ENCODE measurements at places on chromosomes 2 and 18. TPM values are rescaled to one million over a fixed set of nuclear protein-coding genes. Genes with fewer than 3 reads are reported as not detected.

DNA sequence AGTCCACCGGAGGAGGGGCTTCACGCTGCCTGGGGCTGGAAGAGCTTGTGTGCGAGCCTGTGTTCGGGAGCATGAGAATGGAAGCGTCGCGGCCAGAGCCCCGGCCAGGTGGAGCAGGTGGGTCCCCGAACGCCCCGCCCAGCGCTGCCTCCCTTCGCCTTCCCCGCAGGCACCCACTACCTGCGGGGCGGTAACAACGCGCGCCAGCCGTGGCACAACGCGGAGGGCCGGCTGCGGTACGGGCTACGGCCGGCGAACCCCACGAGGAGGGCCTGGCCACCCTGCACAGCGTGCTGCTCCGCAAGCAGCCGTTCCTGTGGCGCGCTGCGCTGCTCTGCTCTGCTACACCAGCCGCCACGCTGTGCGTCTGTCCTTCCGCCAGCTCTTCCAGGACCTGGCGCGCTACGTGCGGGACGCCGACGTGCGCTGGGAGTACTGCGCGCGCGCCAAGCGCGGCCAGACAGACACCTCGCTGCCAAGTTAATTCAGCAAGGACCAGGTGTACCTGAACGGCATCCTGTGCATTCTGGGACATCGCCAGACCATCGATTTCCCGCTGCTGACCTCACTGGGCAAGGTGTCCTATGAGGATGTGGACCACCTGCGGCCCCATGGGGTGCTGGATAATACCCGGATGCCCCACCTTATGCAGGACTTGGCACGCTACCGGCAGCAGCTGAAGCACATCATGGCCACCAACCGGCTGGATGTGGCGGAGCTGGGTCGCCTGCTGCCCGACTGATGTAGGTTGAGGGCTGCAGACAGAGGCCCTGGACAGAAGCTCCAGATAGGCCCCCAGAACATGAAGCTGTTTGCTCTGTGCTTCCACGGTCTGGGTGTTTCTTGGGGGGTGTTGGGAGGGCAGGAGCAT lies 200.6 kb downstream of the NAPG start:
- DNase-seq = no peak
- no peaks in the 10 kb centered on the region for H3K36me3 ChIP-seq
- no peaks in the 10 kb centered on the region for H3K27me3 ChIP-seq
- no peaks in the 10 kb centered on the region for H3K4me1 ChIP-seq
- no peak overlapping the region for H3K27ac ChIP-seq

DNA sequence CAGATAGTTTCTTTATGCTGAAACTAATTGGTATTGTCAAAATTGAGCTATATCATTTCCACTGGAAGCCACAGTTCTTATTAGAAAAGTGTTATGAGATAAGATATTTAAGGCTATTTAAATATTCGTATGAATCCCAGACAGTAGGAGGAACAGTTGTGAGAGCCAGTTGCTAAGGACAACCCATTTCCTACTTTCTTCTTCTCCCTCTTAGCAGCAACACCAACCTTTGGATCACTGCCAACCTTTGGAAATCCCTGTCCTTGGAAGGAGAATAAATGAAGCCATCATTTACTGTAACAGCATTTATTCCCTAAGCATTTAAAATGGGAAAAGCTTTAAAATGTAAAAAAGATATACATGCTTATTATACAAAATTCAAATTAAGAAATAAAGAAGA lies 85.8 kb downstream of the PLCL1 start:
- H3K4me1 ChIP-seq = no peaks in the 10 kb centered on the region
- no peak overlapping the region for H3K4me3 ChIP-seq
- no peaks in the 10 kb centered on the region for H3K36me3 ChIP-seq
- H3K27ac ChIP-seq = no peak overlapping the region

DNA sequence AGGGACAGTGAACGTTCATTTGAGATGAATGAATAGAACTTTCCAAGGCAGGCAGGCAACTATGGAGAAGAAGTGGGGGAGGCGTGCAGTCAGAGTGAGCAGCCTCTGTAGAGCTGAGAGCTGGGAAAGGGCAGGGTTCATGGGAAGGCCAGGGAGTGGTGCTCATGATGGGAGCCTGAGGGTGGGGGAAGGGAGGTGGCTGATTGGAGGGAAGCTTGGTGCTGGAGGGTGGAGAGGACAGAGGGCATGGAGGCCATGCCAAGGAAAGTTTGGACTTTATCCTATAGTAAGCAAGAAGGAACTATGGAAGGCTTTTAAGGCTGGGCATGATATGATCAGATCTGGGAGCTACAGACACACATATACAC lies 47.6 kb upstream of the LGALSL start:
- H3K4me3 ChIP-seq = no peak overlapping the region
- no peaks in the 10 kb centered on the region for H3K4me1 ChIP-seq
- DNase-seq = no peak
- H3K27ac ChIP-seq = no peak overlapping the region
- no peaks in the 10 kb centered on the region for H3K36me3 ChIP-seq
- no peaks in the 10 kb centered on the region for H3K27me3 ChIP-seq

- no peaks in the 10 kb centered on the region for H3K36me3 ChIP-seq
- H3K27me3 ChIP-seq = no peaks in the 10 kb centered on the region
- no peak for DNase-seq
- H3K4me3 ChIP-seq = no peak overlapping the region
- H3K27ac ChIP-seq = no peak overlapping the region
- no peaks in the 10 kb centered on the region for H3K4me1 ChIP-seq
Measured at GRCh38 chr2:178265851-178266250, 71.5 kb downstream of the OSBPL6 start.

- no peak overlapping the region for H3K27ac ChIP-seq
- no peaks in the 10 kb centered on the region for H3K36me3 ChIP-seq
- no peak overlapping the region for H3K4me3 ChIP-seq
Measured at GRCh38 chr2:211591426-211591825, 947.2 kb downstream of the ERBB4 start.

- no peaks in the 10 kb centered on the region for H3K27me3 ChIP-seq
- H3K36me3 ChIP-seq = no peaks in the 10 kb centered on the region
- H3K4me3 ChIP-seq = no peak overlapping the region
- no peak overlapping the region for H3K27ac ChIP-seq
- H3K4me1 ChIP-seq = peaks cover 8% of the 10 kb centered on the region
- no peak for DNase-seq
Measured at GRCh38 chr2:112831946-112832840, 4.4 kb downstream of the IL1B start.

DNA sequence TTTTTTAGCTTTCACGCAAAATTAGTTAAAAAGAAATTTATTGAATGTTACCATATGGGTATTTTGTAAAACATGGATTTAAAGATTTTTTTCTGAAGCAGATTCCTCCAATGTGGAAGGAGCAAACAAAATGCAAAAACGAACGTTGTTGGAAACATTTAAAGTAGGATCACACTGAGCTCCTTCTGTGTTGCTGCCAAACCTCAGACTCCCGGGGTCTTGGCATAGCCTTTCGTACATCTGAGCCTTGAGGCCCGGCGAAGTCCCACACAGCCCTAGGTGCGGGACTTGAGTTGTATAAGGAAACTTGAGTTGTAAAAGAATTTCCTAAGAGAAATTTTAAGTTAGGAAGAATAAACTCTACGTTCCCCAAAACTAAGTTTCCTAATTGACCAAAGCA lies 52.0 kb upstream of the CD226 start:
- no peak overlapping the region for H3K27ac ChIP-seq
- H3K27me3 ChIP-seq = no peaks in the 10 kb centered on the region
- no peak for DNase-seq
- H3K4me3 ChIP-seq = no peak overlapping the region
- H3K4me1 ChIP-seq = no peaks in the 10 kb centered on the region

GRCh38 chr2:73836141-73836943 lies 7.6 kb downstream of the STAMBP start:
- no peak overlapping the region for H3K4me3 ChIP-seq
- no peak for DNase-seq
- no peak overlapping the region for H3K27ac ChIP-seq
- peaks cover 16% of the 10 kb centered on the region for H3K36me3 ChIP-seq

- no peaks in the 10 kb centered on the region for H3K36me3 ChIP-seq
- no peak overlapping the region for H3K27ac ChIP-seq
- DNase-seq = no peak
- H3K27me3 ChIP-seq = no peaks in the 10 kb centered on the region
- no peak overlapping the region for H3K4me3 ChIP-seq
Measured at GRCh38 chr18:39870591-39870990, 2084.4 kb upstream of the PIK3C3 start.

Gene FKBP7
- 1.3 TPM for total RNA-seq

Gene FOSL2
- 531 TPM for total RNA-seq

Gene TWIST2
- not detected for total RNA-seq

Gene CD302
- total RNA-seq = 5.1 TPM

Gene DCDC2C
- total RNA-seq = not detected

Gene DNER
- not detected for total RNA-seq
